ENCODE measurements at places on chromosomes 3 and 15.

DNA sequence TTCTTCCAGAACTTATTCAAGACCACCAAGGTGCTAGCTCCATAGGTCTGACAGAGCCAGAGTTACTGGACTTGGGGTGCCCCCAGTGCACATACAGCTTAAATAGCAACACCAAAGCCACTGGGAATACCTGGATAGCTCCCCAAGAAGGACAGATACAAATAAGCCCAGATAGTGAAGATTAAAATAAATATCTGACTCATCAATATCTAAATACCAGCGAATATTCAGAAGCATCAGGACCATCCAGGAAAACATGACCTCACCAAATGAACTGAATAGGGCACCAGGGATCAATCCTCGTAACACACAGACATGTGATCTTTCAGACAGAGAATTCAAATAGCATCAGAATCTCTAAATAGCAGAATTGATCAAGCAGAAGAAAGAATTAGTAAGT lies 931.6 kb downstream of the OTOL1 start:
- DNase-seq: no peak

- no peak for DNase-seq
These were observed 28.2 kb downstream of the NBEAL2 start for GRCh38 chr3:47007482-47008233.

DNA sequence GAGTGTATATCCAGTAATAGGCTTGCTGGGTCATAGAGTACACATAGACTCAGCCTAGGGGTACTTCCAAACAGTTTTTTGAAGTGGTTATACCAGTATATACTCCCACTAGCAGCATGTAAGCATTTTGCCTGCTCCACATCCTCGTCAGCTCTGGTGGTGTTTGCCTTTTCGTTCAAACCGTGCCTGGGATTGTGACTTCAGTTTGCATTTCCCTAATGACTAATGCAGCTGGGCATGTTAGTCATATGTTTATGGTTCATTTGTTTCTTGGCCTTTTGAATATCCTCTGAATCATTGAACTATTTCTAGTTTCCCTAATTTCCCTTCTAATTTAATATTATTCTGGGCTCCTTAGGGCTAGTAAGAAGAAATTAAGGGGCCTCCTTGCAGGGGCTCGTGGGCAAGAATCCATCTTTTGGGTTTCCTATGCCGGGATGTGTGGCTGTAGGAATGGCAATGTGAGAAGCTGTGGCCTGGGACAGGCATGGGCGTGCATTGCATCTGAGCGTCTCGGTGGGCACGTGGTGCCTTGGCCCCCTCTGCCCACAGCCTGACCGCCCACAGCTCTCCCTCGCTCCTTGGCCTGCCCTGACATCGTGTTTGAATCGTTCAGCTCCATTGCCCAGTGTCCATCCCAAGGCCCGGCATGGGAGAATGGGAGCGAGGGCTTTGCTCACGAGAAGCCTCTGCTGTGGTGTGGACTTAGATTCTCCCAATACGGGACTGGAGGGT lies 26.4 kb downstream of the FAH start:
- peak; percentile 22 for DNase-seq

DNA sequence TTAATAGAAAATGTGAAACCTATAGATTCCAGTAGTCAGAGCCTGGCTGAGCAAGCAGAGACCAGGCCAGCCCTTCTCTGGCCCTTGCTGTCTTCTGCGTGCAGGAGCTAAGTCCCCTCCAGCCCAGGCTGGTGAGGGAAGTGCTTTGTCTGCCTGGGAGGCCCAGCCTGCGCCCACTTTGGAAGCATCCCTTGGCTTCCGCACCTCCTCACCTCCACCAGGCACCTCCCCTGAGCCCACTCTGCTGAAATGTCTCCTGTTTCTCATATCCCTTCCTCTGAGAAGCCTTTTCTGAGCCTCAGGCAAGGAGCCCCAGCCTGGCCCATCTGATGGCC lies 45.3 kb downstream of the ALDH1L1 start:
- no peak for DNase-seq

DNA sequence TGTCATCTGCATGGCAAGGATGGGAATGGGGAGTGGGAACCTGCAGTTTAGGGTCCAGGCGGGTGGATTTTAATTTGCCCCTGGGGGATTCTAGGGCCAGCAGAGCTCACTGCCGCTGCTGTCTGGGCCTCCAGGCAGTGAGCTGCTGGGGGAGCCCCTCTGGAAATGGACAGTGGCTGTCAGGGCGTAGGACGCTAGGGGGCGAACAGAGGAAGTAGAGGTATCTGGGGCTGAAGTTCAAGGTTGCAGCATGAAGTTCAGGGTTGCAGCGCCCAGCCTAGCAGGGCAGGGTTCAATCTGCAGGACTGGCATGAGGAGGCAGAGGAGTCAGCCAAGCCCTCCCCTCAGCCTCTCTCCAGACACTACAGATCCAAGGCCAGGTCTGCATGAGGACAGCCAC lies 49.5 kb downstream of the APBA2 start:
- no peak for DNase-seq

DNA sequence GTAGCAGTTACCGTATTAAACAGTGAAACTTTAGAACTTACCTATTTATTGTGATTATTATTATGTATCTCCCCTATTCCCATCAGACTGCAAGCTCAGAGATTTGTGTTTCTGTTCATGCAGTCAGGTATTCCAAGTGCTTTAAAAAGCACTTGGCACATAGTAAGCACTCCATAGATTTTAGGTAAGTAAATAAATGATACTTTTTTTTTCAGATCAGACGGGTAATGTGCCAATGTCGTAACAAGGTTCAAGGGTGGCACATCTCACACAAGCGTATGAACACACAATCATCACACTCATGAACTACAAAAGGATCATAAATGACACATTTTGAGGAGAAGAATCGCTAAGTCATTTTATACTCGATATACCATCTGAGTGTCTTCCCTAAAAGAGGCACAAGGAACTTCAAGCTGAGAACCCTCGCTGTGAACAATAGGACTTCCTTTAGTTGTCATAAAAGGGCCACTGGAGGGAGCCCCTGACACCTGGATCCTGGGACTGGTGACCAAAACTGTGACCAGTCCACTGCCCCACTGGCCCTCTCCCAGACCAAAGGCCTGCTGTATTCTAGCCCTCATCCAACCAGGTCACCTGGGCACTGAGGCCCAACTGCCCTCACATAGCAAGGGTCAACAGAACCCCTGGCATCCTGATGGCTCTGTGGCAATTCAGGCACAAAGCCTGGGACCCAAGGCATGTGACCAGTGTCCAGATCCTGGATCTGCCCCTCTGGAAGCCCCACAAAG lies 32.1 kb downstream of the KIF9 start:
- DNase-seq: no peak

DNA sequence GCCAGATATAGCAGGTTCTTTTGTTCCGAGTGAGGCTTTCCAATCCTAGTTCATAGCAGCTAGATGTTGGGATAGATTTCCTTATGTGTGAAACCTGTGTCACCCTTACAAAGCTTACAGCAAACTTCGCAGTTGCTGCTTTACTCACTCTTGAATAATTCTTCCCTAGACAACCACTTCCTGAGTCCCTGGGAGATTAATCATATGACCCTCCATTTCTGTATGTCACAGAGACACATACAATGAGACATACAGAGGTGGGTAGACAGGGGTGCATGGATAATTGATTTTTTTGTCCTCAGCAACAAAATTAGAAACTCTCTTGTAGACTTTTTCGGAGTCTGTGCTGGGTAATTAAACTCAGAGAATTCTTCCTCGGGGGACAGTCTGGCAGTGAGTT lies 163.2 kb downstream of the NSUN3 start:
- DNase-seq: no peak

DNA sequence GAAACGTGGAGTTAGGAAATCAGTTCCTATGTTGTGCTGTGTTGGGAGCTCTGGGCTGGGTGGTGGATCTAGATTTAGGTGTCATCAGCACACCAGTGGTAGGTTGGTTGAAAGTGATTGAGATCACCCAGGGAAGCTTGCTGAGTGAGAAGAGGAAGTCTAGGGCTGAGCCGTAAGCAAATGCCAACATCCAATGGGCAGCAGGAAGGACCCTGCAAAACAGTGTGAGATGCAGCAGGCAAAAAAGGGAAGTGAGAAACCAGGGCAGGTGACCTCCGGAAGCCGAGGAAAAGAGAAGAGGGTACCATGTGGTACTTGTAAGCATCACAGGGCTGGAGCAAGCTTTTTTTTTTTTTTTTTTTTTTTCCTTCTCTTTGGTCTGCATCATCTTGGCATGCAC lies 15.9 kb upstream of the COPG1 start:
- no peak for DNase-seq

DNA sequence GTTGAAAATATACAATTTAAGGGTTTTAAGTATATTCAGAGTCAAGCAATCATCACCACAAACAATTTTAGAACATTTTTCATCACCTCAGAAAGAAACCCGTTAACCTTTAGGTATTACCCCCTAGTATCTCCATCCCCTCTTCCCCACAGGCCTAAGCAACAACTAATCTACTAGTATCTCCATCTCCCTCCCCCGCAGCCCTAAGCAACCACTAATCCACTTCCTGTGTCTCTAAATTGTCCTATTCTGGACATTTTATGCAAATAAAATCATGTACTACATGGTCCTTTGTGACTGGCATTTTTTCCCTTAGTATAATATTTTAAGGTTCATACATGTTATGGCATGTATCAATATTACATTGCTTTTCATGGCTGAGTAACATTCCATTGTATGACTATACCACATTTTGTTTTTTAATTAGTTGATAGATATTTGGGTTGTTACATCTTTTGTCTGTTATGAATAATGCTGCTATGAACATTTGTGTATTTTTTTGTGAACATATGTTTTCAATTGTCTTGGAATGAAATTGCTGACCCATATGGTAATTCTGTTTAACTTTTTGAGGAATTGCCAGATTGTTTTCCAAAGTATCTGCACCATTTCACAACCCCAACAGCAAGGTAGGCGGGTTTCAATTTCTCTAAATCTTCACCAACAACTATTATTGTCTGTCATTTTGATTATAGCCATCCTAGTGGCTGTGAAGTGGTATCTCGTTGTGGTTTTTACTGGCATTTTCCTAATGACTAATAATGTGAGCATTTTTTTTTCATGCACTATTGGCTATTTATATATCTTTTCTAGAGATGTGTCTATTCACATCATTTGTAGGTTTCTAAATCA lies 215.6 kb upstream of the CD96 start:
- DNase-seq: no peak

- DNase-seq: no peak
These were observed 405.7 kb upstream of the MCTP2 start for GRCh38 chr15:93825682-93826081.

GRCh38 chr3:187367561-187368103 lies 553 bp upstream of the RTP4 start:
- DNase-seq: no peak

DNA sequence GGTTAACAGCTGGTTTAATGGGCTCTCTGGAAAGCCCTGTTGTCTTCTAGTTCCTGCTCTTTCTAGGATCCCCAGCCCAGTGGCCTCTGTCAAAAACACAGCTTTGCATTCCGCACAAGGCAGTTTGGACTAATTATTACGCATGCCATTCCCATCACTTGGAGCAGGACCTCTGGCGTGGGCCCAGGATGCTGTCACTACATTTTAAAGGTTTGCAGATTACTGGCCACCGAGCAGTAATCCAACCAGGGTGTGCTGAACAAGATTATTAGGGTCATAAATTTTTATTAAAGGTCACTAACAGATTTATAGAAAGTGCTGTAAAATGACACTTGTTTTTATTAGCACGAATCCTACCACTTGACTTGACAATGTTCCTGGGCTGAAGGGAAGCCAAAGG lies 143.6 kb upstream of the SLC6A11 start:
- DNase-seq: no peak

DNA sequence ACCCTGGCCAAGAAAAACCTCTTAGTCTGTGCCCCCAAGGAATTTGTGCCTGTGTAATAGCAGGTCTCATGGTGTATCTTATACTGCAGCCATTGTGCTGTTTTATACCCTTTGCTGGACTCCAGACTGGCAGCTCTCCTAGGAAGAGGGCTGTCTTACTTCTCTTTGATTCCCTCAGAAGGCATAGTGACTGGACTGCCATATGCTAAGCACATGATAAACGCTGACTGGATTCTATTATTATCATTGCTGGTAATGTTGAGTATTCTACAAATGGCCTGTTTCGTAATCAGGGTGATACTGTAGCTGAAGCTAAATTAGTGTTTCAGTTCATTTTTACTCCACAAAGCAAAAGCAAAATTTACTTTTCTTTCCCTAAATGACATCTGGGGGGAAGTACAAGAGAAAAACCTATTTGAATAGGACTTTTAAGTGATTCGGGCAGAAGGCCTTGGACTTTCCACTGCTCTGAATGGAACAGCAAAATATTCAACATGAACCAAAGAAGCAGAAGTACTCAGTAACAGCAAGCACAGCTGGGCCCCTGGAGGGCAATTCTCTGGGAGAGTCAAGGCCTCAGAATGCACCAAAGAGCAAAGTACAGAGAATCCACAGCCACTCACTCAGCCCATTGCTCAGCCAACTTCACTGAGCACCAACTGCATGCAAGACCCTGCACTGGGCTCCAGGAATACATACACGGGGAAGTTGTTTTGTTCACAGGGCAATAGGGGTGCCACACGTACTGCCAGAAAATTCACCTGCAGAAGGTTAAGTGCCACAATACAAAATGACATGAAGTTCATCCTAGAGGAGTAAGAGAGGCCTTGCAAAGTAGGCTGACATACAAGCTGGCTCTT lies 7.9 kb upstream of the BCL2A1 start:
- no peak for DNase-seq

GRCh38 chr15:28943611-28944230 lies 57.9 kb downstream of the APBA2 start:
- DNase-seq: no peak

GRCh38 chr3:18739099-18739433 lies 313.9 kb upstream of the SATB1 start:
- no peak for DNase-seq

DNA sequence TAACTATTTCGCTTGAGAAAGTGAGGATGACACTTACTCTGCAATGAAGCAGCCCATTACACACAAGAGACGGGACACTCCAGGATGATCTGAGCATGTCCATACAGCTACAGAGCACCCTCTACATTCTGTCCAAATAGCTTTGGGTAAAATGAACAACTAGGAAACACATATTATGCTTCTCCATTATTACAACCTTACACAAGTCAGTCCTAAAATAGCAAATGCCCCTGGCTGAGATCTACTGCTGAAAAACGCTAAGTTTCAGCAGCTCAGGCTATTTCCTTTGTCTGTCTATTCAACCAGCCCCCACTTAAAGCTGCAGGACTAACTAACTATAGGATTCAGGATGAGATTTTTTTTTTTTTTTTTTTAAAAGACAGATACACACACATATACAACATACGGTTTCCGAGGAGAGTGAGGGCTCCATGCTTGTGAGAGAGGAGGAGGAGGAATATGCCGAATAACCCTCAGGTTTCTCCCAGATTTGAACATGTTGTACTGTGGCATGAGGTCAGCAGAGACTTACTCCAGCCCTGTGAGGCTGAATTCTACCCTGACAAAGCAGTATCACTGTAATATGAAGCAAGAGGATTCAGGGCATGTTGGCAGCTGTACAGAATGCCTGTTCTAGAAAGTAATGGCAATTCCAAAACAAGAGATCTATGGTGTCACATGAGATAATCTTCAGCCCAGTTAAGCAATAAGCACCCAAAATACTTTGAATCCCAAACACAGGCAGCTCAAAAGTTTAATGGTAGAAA lies 117.3 kb upstream of the PLXND1 start:
- no peak for DNase-seq

All from NCI-H446 (cell line).